Glomerular endothelial cell (primary cell): ENCODE measurements at places on chromosomes 2 and 18. TPM values are rescaled to one million over a fixed set of nuclear protein-coding genes. Genes with fewer than 3 reads are reported as not detected.

DNA sequence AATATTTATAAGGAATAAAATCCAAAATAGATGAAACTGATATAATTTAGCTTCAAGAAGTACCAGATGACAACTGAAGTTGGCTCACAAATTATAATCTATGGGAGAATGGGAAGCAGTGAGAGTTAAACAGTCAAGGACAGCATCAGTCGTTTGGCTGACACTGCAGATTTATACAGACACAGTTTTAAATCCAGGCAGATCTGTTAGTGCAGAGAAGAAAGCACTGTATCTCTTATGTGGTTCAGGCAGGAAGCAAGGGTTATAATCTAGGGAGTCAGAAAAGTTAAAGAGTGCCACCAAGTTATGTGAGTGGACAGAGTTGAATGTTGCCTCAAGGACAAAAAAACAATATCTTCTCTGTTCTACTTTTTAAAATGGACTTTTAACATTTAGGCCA lies 880.2 kb downstream of the TSN start:
- no peak for DNase-seq

DNA sequence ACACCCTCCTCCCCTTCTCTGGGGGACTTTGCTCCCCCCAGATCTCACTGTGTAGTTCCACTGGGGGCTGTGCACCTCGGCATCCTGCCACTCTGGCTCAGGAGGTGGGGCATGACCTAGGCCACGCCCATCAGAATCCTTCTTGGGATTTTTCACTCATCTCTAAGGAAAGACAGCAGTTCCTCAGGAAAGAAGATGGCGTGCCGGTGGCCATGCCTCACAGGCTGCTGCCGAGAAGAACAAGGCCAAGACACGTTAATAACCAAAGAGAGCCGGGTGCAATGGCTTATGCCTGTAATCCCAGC lies 3.2 kb downstream of the NMUR1 start:
- DNase-seq: no peak

DNA sequence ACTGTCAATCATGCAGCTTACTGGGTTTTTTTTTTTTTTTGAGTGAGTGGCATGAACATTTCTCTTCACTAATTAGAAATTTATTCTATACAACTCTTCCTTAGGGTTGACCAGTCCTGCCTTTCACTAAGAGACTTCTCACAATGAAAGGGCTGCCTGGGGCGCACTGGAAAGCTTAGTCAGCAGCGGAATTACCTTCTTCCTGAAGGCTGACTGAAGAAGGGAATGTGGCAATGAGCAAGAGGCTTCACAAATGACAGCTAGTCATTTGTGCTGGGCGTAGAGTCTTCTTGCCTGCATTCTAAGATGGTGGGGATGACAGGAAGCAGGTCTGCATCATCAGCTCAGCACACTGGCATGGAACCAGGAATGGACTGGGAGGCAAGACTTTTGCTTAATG lies 15.6 kb upstream of the SCN3A start:
- DNase-seq: no peak

DNA sequence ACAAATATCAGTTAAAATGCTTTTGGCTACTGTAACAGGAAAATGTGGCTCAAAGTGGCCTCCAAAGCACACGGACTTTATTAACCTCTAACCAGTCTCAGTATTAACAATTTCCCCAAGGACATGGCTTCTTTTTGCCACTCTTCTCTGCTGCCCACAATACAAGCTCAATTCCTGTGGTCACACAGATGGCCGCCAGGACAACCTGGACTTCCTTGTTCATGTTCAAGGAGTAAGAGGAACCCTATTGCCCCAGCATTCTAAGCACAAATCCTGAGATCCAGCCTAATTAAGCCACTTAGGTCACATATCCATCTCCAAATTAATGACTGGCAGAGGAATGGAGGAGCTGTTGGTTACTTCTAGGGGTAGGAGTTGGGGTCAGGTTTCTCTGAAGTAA lies 38.2 kb downstream of the AOX1 start:
- no peak for DNase-seq

The SLC4A3 gene
- total RNA-seq: 2.0 TPM in 2 replicates

The EVA1A gene
- total RNA-seq: 114 and 140 TPM in 2 replicates

The PTCD3 gene
- 30.8 and 106 TPM in 2 replicates for total RNA-seq
